ENCODE measurements at places on chromosomes 4 and X.

DNA sequence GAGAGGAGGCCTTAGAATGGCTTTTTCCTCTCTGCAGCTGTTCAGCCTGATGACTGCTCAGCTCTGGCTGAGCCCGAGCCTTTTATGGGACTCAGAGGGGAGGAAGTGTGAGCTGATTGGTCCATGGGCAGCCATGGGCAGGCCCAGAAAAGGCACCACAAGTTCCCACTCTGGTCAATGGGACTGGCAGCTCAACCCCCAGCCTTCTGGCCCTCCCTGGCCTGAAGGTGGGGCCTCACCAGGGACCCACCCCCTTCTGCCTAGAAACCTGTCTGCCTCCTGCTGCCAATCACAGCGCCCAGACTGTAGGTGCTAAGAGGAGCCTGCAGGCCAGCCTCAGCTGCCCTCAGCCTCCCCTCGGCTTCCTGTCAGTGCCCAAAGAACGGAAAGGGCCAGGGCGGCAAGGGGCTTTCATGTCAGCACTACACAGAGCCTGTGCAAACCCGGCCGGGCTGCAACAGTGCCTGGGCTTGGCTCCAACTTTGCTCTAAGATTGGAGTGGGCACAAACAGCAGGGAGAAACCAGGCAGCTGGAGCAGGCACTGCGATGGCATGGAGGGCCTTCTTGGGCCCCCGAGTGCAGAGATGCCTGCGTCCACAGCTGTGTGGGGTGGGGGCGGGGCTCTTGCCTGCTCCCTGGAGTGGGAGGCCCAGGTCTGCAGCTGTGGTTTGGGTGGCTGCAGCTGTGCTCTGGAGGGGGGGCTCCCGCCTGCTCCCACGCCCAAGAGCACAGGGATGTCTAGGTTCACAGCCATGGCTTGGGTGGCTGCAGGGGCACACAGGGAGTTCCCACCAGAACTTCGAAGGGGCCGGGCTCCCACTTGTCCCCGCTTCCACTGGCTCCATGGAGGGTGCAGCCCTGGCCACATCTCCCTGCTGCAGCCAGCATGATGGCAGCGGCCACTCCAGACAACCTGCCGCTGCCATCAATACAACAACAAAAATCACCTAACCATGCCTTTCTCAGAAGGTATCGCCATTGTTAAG lies 92.6 kb downstream of the NXF2 start:
- DNase-seq: no peak

DNA sequence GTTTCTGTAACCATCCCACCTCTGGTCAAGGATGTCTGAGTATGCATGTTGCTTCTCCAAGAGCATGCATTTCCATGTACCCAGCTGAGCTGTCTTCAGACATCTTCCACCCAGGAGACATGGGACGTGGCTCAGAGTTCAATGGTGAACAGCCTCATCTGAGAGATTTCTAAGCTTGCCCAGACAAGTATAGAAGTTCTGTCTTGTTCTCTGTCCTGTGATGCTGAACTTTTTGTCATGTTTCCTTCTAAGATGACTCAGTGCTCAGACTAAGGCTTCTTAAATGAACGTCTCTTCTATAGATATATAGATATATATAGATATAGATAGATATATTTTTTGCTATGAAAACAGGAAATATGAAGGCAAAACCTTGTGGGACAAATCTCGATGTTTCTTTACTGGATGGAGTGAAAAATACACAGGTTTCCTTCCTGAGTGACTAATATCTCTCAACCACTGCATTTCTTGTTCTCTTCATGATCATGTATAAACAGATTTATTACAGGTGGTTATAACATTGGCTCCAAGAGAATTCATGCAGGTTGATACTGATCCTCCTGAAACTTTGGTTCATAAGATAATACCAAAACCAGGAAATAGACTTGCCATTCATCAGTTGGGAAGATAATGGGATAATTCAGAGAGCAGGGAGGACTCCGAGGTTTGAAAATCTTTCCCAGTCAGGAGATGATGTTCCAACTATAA lies 168.2 kb downstream of the ZNF518B start:
- DNase-seq: no peak

GRCh38 chrX:135396109-135396508 lies 25.6 kb upstream of the SMIM10L2A start:
- no peak for DNase-seq

GRCh38 chr4:51845711-51846110 lies 2.8 kb downstream of the DCUN1D4 start:
- no peak for DNase-seq

DNA sequence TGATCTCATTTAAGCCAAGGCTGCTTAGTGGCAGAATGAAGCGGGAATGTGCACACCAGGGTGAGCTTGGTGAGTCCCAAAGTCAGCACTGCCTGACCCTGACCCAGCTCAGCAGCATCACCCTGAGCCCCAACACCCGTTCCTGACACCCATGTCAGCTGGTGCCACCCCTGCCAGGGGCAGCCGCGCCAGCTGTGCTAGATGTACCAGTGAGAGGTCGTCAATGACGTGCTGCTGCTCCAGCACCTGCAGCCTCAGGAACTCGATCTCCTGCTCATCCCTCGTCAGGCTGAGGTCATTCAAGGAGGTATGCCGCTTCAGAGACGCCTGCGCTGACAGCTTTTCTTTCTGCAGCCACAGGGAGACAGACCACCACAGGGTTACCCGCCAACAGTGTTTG lies 61.7 kb upstream of the C4orf50 start:
- no peak for DNase-seq

GRCh38 chr4:41611881-41612871 lies 74.2 kb downstream of the LIMCH1 start:
- DNase-seq: no peak

- peak; percentile 44 for DNase-seq
Observed at GRCh38 chr4:112523008-112523721, 7.2 kb upstream of the NEUROG2 start.

- DNase-seq: no peak
Observed at GRCh38 chr4:74800310-74800709, 6.0 kb upstream of the BTC start.

GRCh38 chr4:123698556-123698955 lies 302.0 kb downstream of the SPRY1 start:
- no peak for DNase-seq

DNA sequence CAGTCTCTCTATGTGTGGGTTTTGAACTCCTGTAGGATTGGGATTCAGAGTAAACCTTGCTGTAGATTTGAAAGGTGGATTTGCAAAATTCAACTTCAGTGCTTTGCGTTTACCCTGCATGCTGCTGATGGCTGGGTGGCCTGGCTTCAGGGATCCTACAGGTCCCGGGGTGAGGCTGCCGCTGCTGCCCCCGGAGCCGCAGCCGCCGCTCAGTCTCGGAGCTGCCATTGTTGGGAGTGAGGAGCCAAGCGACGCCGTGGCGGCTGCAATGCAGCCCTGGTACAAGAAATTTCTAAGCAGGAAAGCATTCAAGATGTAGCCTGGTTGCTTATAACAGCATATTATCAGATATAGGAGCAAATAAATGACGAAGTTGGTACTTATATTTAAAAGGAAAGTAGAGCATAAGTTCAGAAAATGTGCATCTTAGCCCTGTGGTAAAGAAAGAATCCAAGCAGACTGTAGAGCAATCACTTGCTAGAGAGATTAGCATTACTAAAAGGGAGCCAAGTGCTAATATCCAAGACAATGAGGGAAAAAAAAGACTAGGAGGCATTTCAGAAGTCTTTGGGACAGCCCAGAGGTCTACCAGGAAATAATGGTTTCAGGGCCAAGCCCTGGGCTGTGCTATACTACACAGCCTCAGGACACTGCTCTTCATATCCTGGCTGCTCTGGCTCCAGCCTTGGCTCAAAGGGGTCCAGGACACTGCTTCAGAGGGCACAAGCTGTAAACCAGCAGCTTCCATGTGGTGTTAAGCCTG lies 36.9 kb upstream of the CHIC1 start:
- no peak for DNase-seq

- DNase-seq: no peak
Observed at GRCh38 chr4:147085781-147086180, 140.1 kb upstream of the TTC29 start.

DNA sequence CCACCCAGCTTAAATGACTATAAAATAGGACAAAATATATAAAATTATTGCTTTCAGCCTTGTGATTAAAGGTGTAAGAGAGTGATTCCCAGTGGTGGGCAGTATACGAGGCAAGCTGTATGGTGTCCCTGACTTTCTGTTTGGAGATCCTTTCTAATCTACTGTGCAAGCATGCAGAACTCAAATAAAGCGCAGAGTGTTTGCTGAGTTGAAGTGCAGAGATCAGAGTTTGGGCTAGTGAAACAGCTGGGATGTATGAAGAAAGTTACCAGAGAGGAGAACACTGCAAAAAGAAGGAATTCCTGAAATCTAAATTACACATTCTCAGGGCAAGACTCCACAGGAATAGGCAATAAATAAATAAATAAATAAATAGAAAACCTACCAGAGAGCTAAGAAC lies 218.5 kb upstream of the TLL1 start:
- no peak for DNase-seq

DNA sequence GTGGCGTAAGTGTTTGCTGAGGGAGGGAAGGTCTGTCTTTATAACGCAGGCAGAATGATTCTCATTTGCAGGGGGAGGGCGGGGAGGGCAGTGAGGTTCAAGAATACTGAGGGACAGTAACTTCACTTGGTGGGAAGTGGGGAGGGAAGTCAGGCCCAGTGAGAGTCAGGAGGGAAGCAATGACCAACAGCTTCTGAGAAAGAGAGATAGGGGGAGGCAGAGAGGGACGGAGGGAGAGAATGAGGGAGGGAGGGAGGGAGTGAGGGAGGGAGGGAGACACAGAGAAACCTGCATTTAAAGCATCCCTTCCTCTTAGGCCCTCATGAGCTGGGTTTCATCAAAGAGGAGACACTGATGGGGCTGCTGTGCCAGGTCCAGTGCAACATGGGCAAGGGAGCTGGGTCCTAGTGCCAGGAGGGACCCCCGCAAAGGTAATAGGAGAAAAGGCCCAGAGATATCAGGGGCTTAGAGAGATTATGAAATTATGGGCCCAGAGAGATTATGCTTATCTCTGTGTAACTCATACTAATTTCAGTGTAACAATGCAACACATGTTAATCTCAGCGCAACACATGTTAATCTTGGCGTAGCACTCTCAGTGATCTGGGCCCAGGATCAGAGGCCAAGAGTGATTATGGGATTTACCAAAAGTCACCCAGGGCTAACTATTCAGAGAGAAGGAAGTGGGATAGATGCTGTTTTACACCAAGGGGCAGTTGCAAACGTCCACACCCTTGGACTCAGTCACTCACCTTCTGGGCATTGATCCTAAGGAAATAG lies 112.1 kb downstream of the DRD5 start:
- no peak for DNase-seq

GRCh38 chr4:189029976-189030504 lies 890.8 kb downstream of the TRIML1 start:
- no peak for DNase-seq

GRCh38 chrX:120380699-120381098 lies 18.8 kb downstream of the ATP1B4 start:
- peak; percentile 22 for DNase-seq

DNA sequence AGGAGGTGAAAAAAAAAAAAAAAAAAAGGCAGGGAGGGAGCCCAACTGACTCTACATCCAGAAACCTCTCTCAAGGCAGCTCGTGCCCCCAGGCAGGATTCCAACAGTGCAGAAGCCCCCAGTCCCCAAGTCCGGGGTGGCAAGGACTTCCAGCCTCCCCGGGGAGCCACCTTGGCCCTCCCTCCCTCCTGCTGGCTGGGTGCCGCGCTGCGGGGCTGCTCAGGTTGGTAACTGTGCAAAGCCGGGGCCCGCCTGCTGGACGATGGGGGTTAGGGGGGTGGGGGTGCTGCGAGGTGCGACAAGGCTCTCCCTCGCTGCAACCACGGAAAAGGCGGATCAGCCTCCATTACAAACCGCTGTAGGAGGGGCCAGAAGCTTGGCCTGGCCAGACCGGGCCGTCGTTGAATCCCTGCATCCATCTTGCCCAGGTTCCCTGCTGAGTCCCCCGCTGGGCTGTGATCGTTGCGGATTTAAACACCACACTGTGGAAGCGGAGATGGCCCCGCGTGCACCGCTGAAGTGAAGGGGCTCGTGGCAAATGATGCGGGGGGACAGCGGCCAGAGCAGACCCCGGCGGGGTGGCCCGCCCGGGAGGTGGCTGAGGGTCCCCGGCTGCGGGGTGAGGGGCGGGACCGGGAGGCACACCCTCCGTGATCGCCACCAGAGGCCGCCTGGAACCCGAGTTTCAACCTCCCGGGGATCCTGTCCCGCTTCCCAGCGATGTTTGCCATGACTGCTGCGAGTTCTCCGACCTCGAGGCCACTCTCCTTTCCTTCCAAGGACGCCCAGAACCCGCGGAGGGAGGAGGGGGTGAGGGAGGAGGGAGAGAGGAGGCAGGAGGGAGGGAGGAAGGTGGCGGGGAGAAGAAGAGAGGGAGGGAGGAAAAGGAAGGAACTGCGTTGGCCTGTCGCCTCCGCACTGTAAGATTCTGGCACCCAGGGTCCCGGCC lies 58.0 kb upstream of the DDX3X start:
- DNase-seq: peak; percentile 57

GRCh38 chr4:176478076-176478475 lies 158.3 kb downstream of the SPCS3 start:
- no peak for DNase-seq

DNA sequence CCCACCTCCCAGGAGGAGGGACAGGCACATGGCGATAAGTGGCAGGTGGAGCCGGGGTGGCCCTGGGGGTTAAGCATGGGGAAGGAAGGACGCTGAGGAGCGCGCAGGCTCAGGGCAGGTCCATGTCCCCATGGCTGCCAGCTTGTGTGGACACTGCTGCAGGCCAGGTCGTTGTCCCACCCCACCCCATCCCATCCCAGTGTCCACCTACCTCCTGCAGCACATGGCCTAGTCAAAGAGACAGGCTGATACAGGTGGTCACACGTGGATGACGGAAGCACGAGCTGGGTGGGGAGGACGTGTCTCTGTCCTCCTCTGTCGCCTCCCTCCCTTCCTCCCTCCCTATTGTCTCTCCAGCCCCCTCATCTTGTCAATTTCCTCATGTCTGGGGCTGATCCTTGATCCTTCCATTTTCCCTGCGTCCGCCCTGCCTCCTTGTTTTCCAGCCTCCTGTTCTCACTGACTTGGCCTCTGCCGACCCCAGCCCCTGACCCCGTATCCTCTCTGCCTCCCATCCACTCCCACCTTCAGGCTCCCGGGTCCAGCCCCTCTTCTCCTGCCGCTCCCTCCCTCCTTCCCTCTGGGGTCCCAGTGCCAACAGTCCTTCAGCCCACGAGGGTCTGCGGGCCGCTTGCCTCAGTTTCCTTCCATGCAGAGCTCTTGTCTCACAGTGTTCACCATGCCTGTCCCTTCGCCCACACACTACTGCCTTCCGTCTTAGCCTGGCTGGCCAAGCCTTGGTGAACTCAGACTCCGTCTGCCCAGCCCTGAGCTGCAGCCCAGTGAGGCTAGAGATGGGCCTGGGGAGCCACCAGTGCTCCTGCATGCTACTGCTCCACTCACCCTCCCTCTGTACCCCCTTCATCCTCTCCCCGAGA lies 15.5 kb upstream of the ADD1 start:
- no peak for DNase-seq

DNA sequence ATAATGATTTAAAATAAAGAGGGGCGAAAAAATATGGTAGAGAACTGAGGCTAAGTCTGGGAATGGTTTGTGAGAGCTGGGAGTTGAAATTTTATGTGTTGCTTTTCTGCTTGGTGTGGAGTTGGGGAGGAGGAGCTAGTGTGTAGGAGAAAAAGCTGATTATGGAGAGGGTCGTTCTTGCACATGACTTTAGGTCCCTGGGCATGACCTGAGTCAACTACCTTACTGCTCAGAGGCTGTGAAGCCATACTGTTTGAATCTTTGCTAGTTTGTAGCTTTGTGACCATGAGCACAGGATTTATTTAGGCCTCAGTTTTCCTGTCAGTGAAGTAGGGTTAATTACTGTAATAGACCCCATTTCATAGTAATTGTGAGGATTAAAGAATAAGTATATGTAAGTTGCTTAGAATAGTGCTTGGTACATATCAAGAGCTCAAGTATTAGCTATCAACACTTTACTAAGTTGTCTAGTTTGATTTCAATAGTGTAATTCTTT lies 78.6 kb downstream of the KDM6A start:
- no peak for DNase-seq
